ENCODE measurements at places on chromosomes 6 and 20.

GRCh38 chr6:47809873-47810272 lies 28.0 kb downstream of the OPN5 start:
- no peak for DNase-seq

DNA sequence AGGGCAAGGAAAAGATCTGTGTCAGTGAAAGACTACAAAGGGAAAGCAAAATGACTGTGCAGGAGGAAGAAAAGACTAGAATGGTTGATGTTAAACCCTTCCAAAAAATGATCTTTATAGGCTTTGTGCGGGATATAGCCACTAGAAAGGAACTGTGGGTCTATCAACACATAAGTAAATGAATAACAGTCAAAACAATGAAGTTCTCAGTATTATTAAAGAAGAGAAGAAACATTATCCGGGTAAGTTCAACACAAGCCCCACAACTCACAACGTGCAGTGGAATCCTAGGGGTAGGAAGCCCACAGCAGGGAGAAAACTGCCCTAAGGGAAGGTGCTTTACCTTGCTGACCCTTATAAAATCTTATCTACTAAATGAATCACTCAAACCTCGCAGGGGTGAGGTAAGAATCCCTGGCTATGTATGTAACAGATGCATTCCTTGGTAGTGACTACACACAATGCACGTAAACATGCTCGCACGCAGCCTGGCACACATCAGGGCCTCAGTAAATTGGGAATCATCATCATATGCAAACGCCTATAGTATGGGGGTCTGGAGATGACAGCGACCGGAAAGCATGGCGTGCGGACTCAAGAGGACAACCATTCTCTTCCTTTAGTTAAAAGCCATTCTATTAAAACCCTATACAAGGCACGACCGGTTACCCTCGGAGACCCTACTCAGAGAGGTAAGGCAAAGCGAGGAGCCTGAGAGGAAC lies 11.3 kb downstream of the TFAP2A start:
- DNase-seq: no peak

DNA sequence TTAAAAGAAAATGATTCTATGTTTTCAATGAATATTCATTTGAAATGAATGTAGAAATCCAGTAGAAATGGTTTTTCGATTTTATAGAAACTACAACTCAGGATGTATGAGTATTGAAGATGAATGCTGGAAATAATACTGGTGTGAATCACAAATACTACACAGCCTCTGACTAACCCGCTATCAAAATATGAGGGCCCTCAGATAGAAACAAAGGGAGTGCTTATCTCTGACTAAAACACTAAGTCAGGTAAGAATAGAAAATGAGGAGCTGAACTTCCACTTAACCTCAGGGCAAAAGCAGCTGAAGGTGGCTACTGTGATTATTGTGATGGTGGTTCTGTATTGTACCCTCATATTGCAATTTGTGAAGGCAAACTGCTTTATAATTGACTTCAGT lies 220.9 kb upstream of the RNF217 start:
- DNase-seq: no peak

GRCh38 chr20:45328451-45328850 lies 19.8 kb downstream of the SDC4 start:
- no peak for DNase-seq

DNA sequence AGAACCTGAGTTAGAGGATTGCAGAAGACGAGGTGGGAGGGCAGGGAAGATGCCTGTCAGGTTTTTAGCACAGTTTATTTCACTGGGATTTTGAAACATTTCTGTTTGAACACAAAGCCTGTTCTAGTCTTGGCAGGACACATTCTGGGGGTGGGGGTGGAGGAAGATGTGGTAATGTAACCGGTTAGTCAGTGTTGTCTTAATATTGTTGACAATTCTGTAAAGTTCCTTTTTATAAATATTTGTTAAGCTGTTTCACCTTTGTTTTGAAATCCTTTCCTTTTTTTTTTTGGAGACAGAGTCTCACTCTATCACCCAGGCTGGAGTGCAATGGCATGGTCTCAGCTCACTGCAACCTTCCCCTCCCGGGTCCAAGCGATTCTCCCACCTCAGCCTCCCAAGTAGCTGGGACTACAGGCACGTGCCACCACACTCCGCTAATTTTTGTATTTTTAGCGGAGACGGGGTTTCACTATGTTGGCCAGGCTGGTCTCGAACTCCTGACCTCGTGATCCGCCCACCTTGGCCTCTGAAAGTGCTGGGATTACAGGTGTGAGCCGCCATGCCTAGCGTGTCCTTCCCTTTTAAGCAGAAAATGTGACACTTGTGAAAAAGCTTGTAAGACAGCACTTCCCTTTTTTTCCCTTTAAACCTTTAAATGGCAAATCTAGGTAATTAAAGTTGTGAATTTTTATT lies 20.2 kb downstream of the SLC9A8 start:
- no peak for DNase-seq

GRCh38 chr6:109091314-109092024 lies 3.2 kb downstream of the SESN1 start:
- DNase-seq: no peak

DNA sequence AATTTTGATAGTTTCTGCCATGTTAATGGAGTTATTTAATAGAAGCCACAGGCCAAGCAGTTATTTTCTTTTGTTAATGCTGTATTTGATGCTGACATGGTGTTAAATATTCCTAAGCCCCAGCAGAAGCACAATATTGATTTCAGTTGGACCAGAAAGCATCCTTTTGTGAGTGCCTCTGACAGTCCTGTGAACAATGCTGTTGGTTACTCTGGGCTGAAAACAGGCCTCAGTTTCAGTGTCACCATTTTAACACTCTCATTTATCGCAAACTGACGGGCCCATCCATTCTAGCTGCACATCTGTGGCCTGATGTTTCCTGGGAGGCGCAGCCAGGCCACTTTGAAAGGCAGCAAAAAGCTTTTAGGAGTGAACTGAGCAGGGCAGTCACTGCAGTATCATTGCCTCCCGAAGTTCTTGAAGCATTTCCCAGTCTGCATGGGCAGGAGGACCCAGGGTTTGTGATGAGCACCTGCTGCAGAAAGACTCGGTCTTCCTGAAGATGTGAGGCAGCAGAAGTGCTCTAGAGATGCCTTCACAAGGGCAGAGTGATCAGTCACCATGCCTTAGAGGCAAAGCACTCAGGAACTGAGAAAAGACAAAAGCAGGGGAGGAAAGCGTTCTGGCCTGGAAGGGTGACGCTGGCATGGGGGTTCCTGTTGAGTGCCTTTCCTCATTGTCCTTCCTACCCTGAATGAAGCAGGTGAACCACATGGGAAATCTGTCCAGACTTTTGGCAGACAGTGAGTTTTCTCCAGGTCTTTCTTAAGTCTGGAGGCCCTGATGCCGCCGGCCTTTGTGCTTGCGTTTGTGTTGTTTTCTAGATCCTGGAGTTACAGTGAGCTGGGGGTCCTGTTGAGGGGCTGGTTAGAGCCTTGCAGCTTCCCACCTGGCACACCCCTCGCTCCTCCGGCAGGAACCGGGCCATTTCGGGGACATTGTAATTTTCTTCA lies 74.0 kb downstream of the ZDHHC14 start:
- no peak for DNase-seq

DNA sequence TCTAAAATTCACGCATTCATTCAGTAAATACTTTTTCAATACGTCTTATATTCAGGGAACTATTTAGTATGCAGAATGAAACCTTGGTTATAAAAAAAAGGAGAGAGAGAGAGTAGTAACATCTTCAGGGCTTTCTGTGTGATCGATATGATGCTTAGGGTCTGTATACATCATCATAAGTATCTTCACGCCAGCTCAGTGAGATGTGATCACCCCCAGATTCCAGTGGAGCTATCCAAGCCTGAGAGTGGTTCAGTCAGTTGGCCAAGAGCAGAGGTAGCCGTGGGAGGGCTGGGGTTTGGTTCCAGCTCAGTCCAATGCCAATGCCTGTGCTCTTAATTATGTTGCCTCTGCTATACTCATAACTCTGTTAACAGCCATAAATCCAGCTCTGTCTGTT lies 8.6 kb downstream of the CD83 start:
- DNase-seq: no peak

GRCh38 chr6:72283571-72283970 lies 338.3 kb upstream of the KCNQ5 start:
- DNase-seq: no peak

DNA sequence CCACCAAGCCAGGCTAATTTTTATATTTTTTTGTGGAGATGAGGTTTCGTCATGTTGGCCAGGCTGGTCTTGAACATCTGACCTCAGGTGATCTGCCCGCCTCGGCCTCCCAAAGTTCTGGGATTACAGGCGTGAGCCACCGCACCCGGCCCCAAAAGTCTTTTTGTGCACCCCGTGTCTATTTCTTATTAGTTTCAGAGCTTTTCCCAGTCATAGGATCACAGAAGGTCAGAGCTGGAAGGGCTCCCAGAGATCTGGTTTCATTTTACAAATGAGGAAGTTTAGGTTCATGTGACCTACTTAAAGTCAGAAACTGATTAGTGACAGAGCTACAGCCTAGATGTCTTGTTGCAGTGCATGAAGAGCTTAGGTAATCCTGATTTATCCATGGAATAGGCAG lies 1.6 kb upstream of the OGFRL1 start:
- DNase-seq: no peak

DNA sequence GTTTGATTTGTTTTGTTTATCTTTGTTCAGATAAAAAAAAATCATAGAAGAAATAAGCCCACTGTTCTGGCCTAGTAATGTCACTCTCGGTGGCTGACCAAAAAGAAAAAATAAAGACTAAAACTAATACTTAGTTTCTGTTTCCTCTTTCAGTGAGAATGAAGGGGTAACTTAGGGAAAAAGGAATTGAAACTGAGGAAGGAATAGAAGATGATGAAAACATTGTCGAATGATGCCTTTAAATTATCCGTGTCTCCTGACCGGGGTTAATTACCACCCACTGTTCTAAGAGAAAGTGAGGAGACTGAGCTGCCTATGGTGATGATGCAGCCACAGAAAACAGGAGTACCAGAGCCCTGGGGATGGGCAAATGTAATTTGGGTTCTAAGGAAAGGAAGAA lies 73.1 kb downstream of the PTCHD4 start:
- no peak for DNase-seq

GRCh38 chr6:44189257-44189656 lies 27.5 kb upstream of the MYMX start:
- DNase-seq: no peak

- DNase-seq: no peak
These were observed 153.9 kb downstream of the MRPL14 start for GRCh38 chr6:43973357-43973756.

DNA sequence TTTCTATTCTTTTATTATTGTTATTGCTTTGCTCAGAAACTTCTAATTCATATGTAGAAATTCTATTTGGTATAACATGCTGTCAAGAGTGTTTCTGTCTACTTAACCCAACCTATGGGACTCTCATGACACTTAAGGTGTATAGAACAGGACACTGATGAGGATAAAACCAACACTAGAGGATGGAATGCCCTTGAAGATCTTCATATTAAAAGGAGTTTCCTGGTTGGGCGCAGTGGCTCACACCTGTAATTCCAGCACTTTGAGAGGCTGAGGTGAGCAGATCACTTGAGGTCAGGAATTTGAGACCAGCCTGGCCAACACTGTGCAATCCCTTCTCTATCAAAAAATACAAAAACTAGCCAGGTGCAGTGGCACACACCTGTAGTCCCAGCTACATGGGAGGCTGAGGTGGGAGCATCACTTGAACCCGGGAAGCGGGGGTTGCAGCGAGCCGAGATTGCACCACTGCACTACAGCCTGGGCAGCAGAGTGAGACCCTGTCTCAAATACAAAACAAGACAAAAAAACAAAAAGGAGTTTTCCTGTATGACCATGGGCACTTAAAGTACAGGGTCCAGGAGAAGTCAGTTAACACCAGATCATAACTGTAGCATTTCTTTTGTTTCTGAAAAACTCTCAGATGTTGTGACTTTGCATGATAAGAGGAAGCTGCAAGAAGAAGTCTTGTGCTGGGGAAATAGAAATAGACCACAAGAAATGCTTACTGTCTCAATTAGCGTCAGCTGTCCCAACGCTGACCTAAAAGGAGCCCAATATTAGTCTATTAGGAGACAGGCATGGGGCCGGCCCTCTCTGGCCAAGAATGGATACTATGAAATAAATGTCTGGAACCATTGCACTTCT lies 38.9 kb upstream of the CD2AP start:
- no peak for DNase-seq

- DNase-seq: no peak
These were observed 368.9 kb upstream of the JARID2 start for GRCh38 chr6:14876778-14877613.

DNA sequence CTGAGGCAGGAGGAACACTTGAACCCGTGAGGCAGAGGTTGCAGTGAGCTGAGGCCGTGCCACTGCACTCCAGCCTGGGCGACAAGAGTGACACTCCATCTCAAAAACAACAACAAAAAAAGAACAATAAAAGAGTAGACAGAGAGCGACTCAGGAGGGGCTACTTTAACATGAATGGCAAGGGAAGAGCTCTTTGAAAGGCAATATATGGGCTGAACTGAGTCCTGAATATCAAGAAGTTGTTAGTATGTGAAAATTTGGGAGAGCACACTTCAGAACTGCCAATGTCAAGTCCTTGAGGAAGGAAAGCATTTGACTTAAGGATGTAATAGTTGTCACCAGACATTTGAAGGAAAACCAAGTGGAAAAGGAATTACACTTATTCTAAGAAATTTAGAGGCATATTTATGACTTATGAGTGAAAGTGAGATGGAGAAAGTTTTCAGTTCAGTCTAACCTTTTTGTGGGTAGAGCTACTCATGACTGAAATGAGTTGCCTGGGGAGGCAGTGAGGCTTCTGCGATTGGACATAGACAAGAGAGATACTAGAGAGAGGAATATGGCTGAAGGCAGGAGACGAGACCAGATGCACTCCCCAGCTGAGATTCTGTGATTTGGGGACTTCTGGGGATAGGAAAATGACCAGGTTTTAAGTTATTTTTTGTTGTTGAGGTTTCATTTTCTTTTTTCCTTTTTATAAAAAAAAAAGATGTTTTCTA lies 48.6 kb upstream of the SLC16A10 start:
- DNase-seq: no peak

- no peak for DNase-seq
These were observed 23.3 kb upstream of the CDKN1A start for GRCh38 chr6:36655085-36655724.

GRCh38 chr6:157527471-157527907 lies 146.5 kb downstream of the ZDHHC14 start:
- no peak for DNase-seq

DNA sequence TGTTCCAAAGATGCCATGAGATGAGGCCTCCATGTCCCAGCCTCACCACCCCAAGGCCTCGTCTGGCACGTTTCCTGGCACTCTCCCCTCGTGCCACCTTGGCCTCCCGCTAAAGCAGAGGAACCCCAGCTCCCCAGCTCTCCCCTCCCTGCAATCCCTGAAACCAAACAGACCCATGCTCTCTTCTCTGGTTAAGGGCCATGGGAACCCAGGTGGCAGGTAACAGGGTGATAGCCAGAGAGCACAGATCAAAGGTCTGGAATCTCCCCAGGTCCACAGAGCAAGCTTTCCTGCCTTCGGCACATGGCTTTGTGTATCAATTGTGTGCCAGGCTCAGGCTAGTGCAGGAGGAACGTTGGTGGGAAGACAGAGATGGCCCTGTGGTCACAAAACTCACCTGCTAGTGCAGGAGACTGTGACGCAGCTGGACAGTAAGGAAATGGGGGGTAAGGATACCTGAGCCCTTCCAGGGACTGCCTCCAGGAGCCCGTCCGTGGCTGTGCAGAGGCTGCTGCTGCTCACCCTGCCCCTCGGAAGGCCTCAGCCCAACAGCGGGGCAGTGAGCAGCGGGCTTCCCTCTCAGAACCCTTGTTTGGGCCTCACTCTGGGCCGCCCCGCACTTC lies 39.0 kb downstream of the MYH7B start:
- DNase-seq: no peak

All from activated CD4-positive, alpha-beta T cell treated with anti-CD3 and anti-CD28 coated beads for 24 hours (primary cell).